ENCODE measurements at places on chromosomes 5 and 9. TPM values are rescaled to one million over a fixed set of nuclear protein-coding genes. Genes with fewer than 3 reads are reported as not detected.

GRCh38 chr9:4137681-4138099 lies 162.2 kb downstream of the GLIS3 start:
- peaks cover 23% of the 10 kb centered on the region for H3K4me1 ChIP-seq
- no peak overlapping the region for H3K4me3 ChIP-seq
- H3K27ac ChIP-seq, result peak overlapping the region; percentile 72
- DNase-seq, result peak; percentile 80
- no peaks in the 10 kb centered on the region for H3K27me3 ChIP-seq

DNA sequence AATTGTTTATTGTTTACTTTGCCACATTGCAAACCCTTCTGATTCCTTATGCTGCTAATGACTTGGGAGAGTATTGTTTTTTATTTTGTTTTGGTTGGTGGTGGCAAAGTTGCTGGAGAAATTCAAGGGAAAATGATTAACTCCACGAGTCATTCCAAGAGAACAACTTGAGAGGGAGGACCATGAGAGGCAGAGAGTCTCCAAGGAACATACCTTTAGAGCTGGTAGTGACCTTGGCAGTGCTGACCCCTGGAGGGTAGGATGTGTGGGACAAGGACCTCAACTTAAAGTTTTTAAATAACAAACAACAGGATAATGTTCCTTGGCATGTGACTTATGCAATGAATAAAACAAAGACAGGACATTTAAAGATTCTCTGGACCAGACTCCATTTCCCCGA lies 139.7 kb downstream of the LRRC70 start:
- no peaks in the 10 kb centered on the region for H3K4me1 ChIP-seq
- no peaks in the 10 kb centered on the region for H3K36me3 ChIP-seq
- no peak overlapping the region for H3K4me3 ChIP-seq
- no peak overlapping the region for H3K27ac ChIP-seq
- no peaks in the 10 kb centered on the region for H3K27me3 ChIP-seq

- DNase-seq, result no peak
- no peak overlapping the region for H3K27ac ChIP-seq
- no peaks in the 10 kb centered on the region for H3K4me1 ChIP-seq
- H3K27me3 ChIP-seq, result no peaks in the 10 kb centered on the region
- H3K4me3 ChIP-seq, result no peak overlapping the region
- H3K36me3 ChIP-seq, result no peaks in the 10 kb centered on the region
Measured at GRCh38 chr9:100417815-100418214, 9.1 kb upstream of the MSANTD3 start.

Gene ESM1
- total RNA-seq, result 1.8 TPM

Gene PLAC8L1
- not detected for total RNA-seq
